AG04449 (cell line): ENCODE measurements at places on chromosomes 12 and 14.

DNA sequence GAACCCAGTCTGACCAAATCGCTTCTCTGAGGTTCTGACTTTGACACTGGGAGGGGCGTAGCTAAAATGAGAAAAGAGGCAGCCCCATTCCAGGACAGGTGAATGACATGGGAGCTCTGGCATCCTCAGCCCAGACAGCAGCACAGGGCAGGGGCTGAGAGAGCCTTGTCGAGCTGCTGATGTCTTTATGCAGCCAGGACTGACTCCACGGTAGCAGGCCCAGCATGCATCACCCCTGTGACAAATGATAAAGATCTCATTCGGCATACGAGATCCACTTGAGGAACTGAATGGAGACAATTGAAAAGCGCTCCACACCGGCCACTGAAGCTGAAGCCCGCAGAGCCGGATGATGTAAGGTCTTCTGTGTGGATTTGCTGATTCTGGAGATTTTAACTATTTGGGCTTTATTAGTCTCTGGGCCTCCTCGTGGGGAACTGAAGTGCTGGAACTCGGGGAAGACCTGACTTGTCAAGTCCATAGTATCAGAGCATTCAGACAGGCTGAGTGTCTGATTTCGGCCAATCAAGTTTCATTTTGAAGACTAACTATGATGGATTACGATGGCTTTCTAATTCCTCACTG, 56.9 kb upstream of the MAP1LC3B2 start:
- no peak for DNase-seq

GRCh38 chr12:109962398-109962797, 33.8 kb downstream of the GIT2 start:
- DNase-seq: no peak

- DNase-seq: no peak
Measured at GRCh38 chr12:119684711-119685369, 16.9 kb downstream of the PRKAB1 start.

- DNase-seq: no peak
Measured at GRCh38 chr14:67674139-67674479, 323 bp downstream of the VTI1B start.

GRCh38 chr12:127230843-127231260, 1036.1 kb upstream of the TMEM132C start:
- DNase-seq: peak; percentile 94

DNA sequence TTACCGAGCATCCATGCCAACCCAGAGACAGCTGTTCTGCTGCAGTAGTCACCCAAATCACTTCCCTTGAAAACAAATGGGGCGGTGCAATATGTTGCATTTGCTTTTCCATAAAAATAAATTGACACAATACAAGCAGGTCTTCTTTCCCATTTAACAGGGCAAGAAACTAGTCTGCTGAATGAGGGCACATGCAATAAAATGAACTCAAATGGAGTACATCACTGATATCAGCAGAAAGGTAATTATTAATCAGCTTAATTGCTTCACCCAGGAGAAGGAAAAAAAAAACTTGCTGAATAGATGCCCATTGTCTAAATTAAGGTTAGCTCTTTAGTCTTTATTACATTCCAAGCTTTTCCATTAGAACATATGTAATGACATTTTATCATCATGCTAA, 175.1 kb upstream of the GZMB start:
- DNase-seq: no peak

GRCh38 chr14:68474741-68475140, 318.1 kb downstream of the ZFP36L1 start:
- DNase-seq: no peak

GRCh38 chr12:5960783-5961182, 15.7 kb upstream of the ANO2 start:
- no peak for DNase-seq

DNA sequence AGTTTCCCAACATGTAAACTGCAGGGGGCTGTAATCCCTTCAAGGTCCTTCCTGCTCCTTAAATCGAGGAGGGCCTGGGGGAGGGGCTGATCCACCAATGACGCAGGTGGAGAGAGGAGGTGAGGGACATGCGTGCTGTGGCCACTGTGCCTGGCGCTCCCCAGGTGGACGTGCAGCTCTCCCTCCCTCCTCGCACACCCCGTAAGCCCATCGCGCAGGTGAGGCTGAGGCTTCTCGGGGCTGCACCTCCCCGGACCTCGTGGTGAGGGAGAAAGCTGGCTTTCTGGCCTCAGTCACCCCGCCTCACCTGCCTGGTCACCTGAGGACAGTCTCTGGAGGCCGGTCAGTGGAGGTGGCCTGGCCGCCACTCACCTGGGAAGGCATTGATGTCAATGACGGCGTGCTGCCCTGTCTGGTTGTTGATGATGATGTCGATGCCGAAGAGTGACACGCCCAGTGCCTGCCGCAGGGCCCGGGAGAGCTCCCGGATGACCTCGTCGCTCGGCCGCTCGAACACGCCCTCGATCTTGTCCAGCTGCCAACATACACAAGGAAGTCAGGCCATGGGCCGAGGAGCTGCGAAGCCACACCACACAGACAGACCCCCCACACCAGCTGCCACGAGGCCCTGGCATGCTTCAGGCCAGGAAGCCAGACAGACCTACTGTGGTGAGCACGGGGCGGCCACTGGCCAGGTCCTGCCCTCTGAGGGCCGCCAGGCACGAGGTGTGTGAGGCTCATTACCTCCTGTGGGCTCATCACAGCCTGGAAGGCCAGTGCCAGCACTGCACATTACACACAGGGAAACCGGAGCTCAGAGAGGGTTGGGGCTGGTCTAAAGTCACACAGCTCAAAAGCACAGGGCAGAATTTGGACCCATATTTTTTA, 23.3 kb downstream of the CHGA start:
- DNase-seq: no peak

- DNase-seq: no peak
Measured at GRCh38 chr12:78612190-78612589, 252.4 kb upstream of the SYT1 start.

GRCh38 chr14:104280902-104281767, 142.7 kb downstream of the KIF26A start:
- no peak for DNase-seq

- DNase-seq: no peak
Measured at GRCh38 chr14:32011225-32011624, 65.9 kb upstream of the ARHGAP5 start.

- no peak for DNase-seq
Measured at GRCh38 chr14:49623941-49624839, 3.6 kb downstream of the MGAT2 start.

GRCh38 chr14:106228541-106229158, 702.3 kb downstream of the TMEM121 start:
- DNase-seq: no peak

DNA sequence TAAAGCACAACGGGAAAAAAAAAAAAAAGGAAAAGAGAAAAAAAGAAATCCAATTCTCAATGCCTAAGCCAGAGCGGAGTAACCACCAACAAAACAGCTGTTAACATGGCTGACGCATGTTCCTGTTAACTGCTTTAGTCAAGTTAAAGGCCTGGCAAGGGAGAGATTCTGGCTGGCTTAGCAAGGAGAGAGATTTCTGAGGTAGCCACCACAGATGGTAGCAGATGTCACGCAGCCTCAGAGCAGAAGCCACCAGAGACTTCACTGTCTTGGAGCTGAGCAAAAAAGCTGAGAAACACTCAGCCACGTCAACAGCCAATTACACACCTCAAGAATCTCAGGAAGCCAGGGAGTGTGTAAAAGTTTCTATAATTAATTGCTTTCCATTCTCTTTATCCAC, 87.1 kb downstream of the TMCC3 start:
- DNase-seq: no peak

DNA sequence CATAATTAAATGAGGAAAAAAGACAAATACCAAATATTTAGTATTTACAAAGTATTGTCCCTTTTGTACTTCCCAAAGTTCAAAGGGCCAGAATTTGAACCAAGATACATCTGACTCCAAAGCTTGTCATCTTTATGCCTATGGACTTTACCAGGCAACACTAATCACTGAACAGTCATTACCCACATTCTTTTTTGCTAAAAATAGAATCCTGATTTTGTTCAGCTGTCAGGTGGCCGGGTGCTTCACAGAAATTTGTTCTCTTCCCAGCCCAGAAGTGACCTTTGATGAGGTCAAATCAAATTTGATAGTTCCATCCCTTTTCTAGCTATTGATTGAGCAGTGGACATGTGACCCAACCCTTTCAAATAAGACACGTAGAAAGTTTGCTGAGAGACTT, 121.6 kb downstream of the LLPH start:
- DNase-seq: no peak

- no peak for DNase-seq
Measured at GRCh38 chr12:130491421-130492357, 154.0 kb downstream of the PIWIL1 start.

- peak; percentile 77 for DNase-seq
Measured at GRCh38 chr12:14774074-14774905, 29.0 kb downstream of the WBP11 start.

- no peak for DNase-seq
Measured at GRCh38 chr14:103385929-103386712, 906 bp downstream of the MARK3 start.

DNA sequence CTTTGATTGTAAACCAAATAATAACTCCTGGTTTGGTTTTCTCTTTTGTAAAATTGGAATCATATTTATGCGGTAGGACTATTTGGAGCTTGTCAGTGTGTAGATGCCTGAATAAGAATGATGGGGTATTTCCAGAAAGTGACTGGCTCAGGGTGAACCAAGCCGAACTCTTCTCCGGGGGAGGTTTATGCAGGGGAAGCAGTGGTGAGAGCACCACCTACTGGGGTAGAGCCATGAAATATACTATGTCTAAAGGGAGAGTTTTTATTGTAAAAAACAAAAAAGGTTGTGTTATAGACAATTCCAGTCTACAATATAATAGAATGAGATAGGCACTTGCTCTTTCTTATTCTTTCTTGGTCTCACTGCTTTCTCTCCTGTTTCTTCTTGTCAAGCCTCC, 222.9 kb upstream of the SLC16A7 start:
- DNase-seq: no peak
